ENCODE measurements at places on chromosomes 7 and 10. TPM values are rescaled to one million over a fixed set of nuclear protein-coding genes. Genes with fewer than 3 reads are reported as not detected.

CACUL1 gene
- 5.1 TPM for polyA plus RNA-seq

DNA sequence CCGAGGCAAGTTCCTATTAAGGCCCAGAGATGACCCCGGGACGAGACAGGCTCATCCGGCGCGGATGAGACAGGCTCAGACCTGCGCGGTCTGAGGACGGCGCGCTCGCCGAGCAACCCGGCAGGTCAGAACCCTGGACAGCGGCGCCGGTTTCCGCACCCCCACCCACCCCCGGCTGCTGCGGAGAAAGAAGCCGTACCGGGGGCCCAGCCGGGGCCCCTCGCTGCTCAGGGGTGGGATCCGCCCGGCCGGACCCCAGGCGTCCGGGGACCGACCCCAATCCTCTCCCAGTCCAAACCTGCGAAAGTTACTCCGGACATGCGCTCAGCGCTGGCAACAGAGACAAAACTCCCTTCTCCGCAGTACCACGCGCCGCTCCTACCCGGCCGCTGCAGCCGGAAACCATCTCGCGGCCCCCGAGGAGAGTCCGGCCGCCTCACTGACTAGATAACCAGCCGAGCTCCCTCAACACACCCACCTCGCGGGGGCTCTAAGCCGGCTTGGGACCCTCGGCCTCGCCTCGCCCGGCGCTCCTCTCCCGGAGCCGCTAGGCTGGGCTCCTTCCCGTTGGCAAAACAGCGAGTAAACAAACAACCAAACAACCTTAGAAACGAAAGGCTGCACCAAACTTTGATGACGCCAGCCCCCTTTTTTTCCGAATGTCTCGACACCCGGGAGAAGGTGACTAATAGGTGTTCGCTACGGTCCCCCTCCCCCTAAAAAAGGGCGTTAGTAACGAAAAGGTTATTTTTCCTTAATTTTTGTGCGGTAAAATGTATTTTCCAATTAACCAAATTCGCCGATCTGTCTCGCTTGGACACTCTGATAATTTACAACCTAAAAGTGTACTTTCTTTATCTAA is 2.3 kb upstream of the DRGX start:
- DNase-seq = no peak

GRCh38 chr7:42186151-42186550 is 50.9 kb downstream of the GLI3 start:
- DNase-seq = no peak

- peak; percentile 32 for DNase-seq
Measured at GRCh38 chr10:88932539-88933256, 19.9 kb downstream of the ACTA2 start.

DNA sequence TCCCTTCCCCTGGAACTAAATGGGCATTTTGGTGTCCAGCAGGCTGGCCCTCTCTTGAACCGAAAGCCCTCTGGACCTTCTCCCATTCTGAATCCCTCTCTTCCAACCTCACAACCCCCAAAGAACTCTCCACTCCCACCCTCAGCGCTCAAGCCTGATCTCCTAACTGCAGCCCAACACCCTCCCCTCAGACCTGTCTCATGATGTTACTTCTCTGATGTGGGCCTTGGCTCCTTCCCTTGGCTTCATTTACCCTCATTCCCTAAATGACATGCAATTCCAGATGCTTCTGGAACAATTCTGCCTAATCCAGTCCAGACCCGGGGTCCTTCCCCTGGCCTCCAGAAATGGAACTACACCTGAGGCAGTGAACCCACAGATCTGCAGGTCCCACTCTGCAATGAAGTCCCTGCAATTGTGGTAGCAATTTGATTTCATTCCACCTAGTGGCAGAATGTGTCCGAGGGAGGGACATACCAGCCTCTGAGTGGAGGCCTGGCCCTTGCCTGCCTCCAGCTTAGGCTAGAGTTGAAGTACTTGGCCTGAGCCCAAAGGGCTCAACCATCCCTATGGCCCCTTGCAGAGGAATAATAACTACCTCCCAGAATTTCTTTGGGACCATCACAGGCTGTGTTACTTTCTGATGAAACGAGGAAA is 4.1 kb upstream of the CEP41 start:
- DNase-seq = no peak

C10orf143 gene
- 11.6 TPM for polyA plus RNA-seq

CCSER2 gene
- polyA plus RNA-seq = 20.9 TPM

LEP gene
- polyA plus RNA-seq = 0.05 TPM

GRCh38 chr10:18497806-18498369 is 153.5 kb downstream of the NSUN6 start:
- DNase-seq = no peak

All from stomach (tissue), 19 donors.